ENCODE measurements at places on chromosomes 7 and 10. TPM values are rescaled to one million over a fixed set of nuclear protein-coding genes. Genes with fewer than 3 reads are reported as not detected.
A peak's percentile ranks its signal among the peaks of the same experiment; 100 is the strongest.

DNA sequence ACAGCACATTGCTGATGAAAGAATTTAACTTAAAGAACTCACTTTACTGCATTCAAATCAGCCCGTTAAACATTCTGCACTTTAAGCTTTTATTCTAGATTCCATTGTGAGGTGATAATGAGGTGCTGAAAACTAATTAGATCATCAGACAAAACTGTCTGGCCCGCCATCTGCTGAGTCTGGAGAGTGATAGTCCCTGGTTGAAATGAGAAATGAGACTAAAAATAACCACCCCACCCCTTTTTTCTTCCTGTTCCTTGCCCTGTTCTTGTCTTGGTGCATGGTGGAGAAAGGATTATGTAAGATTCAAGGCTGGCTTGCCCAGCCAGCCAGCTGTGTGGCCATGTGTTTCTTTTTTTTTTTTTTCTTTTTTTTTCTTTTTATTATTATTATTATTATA lies 277.0 kb upstream of the COBL start:
- no peaks in the 10 kb centered on the region for H3K36me3 ChIP-seq
- no peaks in the 10 kb centered on the region for H3K27me3 ChIP-seq
- no peak for DNase-seq
- H3K4me1 ChIP-seq: no peaks in the 10 kb centered on the region

BLNK gene
- 5.5 TPM for total RNA-seq

GRCh38 chr10:73647875-73648651 lies 6.8 kb upstream of the MYOZ1 start:
- H3K4me3 ChIP-seq: peak overlapping the region; percentile 80
- H3K36me3 ChIP-seq: no peaks in the 10 kb centered on the region
- peaks cover 27% of the 10 kb centered on the region for H3K4me1 ChIP-seq

CARD11 gene
- total RNA-seq: 0.24 TPM

MOGAT3 gene
- not detected for total RNA-seq

HYCC1 gene
- total RNA-seq: 8.3 TPM

- H3K27me3 ChIP-seq: no peaks in the 10 kb centered on the region
- H3K27ac ChIP-seq: no peak overlapping the region
- DNase-seq: no peak
Observed at GRCh38 chr7:100061518-100062193, 12.1 kb downstream of the ZSCAN21 start.

DNA sequence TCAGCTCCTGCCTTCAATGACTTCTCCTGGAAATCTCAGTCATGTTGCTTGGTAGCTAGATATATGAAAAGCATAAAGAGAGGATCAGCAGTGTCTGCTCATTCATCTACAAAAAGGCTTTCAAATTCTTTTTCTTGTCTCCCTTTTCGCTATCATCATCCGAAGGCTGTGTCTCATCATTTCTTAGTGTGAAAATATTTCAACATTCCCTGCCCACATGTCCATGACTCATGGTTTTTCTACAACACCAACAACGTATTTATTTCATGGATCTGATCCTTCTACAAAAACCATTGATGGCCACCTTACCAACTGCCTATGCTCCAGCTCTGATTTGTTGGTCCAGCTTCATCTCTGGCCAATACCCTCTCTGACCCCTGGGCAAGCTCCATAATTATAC lies 472.5 kb upstream of the GHITM start:
- H3K4me1 ChIP-seq: no peaks in the 10 kb centered on the region
- no peaks in the 10 kb centered on the region for H3K27me3 ChIP-seq
- H3K36me3 ChIP-seq: no peaks in the 10 kb centered on the region
- no peak for DNase-seq
- H3K4me3 ChIP-seq: no peak overlapping the region

CFAP58 gene
- 0.13 TPM for total RNA-seq

TMEM248 gene
- 80.6 TPM for total RNA-seq

PGAM2 gene
- not detected for total RNA-seq

AFAP1L2 gene
- 15.4 TPM for total RNA-seq

DNA sequence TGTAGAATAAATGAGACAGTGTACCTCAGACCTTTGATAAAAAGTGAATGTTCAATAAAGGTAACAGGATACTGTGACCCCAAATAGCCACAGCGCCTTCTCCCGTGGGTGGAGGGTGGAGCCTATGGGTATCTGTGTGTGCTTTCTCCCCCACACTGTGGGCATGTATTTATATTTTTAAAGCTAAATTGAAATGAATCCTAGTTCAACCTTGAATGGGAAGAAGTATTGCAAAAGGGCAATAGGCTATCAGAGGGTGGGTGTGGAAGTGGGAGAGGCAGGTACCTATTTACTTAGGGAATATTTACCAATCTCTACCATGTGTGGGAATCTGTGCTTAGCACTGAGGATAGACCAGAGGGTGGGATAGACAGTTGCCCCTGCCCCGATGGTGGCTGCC lies 68.9 kb downstream of the PFKFB3 start:
- peaks cover 11% of the 10 kb centered on the region for H3K4me1 ChIP-seq
- H3K27ac ChIP-seq: no peak overlapping the region
- no peaks in the 10 kb centered on the region for H3K36me3 ChIP-seq
- DNase-seq: no peak
- no peaks in the 10 kb centered on the region for H3K27me3 ChIP-seq
- H3K4me3 ChIP-seq: no peak overlapping the region

DNA sequence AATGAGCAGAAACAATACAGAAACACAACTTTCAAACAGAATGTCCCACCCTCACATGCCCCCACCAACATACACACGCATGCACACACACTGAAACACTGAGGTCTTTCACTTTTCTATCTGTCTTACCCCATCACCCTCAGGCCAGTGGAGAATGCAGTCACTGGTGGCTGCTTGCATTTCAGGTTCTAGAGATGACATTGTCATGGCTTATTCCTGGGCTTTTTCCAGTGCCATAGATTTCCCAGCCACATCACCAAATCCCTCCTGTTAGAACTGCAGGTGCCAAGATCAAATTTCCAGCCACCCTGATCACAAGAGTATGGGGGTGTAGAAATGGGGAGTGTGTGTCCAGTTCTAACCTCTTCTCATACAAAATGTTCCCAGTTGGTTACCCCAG lies 68.4 kb downstream of the CACNA2D1 start:
- no peaks in the 10 kb centered on the region for H3K4me1 ChIP-seq
- no peak overlapping the region for H3K27ac ChIP-seq
- H3K4me3 ChIP-seq: no peak overlapping the region
- no peak for DNase-seq
- no peaks in the 10 kb centered on the region for H3K27me3 ChIP-seq
- no peaks in the 10 kb centered on the region for H3K36me3 ChIP-seq

CDC14C gene
- not detected for total RNA-seq

- peaks cover 5% of the 10 kb centered on the region for H3K36me3 ChIP-seq
- no peaks in the 10 kb centered on the region for H3K27me3 ChIP-seq
- no peak for DNase-seq
- H3K4me3 ChIP-seq: no peak overlapping the region
Observed at GRCh38 chr10:72830625-72831024, 62.9 kb upstream of the OIT3 start.

DNA sequence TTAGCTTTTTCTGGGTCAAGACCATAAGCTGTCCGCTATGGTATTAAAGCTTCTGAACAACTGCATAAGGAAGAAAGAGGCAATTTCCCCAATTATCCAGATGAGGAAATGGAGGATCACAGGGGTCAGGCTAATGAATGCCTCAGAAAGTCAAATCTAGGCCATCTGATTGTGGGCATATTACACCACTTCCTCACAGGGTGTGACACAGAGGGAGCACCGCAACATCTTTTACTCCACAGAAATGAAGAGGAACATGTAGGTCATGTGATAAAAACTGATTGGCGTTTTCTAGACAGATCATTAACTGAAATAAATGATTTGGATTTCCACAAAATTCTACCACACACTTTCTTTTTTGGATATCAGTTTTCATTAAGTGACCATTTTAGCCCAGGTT lies 384.4 kb downstream of the PARD3 start:
- no peak overlapping the region for H3K4me3 ChIP-seq
- no peak for DNase-seq
- peaks cover 21% of the 10 kb centered on the region for H3K4me1 ChIP-seq
- H3K36me3 ChIP-seq: no peaks in the 10 kb centered on the region
- H3K27me3 ChIP-seq: no peaks in the 10 kb centered on the region

- H3K27me3 ChIP-seq: no peaks in the 10 kb centered on the region
- H3K4me1 ChIP-seq: peaks cover 19% of the 10 kb centered on the region
- no peak overlapping the region for H3K4me3 ChIP-seq
- no peak for DNase-seq
- no peaks in the 10 kb centered on the region for H3K36me3 ChIP-seq
Observed at GRCh38 chr7:22480523-22481075, 19.4 kb downstream of the STEAP1B start.

HECTD2 gene
- total RNA-seq: 3.4 TPM

PRLHR gene
- not detected for total RNA-seq

MET gene
- 26.9 TPM for total RNA-seq

- no peaks in the 10 kb centered on the region for H3K4me1 ChIP-seq
- H3K27ac ChIP-seq: no peak overlapping the region
- H3K4me3 ChIP-seq: no peak overlapping the region
- H3K36me3 ChIP-seq: no peaks in the 10 kb centered on the region
- no peaks in the 10 kb centered on the region for H3K27me3 ChIP-seq
Observed at GRCh38 chr7:110205899-110206298, 885.0 kb upstream of the LRRN3 start.

DNA sequence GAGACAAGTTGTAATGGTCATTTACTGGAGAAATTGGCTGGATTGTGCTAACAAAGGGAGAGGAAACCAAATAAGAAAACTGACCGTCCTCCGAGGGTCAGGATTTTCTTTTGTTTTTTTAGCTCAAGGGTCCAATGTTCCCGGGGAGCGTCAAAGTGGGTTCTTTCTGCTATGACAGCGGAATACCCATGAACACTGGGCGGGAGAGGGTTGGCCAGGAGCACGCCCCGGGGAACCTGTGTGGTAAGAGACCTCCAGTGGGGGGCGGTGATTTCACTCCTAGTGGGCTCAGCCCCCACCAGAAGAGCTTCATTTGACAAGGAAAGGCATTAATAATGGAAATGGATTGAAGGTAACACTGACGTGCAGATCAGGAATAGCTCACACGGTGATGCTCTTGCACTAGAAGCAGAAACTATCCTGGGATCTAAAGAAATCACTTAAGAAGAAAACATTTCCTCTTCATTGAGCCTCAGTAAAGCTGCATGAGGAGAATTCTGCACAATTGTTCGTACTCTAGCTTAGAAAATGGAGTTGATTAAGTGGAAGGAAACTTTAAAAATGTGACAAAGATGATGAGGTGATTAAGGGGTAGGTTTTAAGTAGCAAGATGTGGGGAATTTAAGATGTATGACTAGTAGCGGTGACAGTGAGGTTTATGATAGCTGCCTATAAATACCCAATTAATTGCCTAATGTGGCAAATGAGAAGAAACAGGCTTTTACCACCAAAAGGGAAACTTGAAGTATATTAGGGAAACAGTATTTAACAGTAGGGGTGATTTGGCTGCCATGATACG lies 627.2 kb downstream of the SUGCT start:
- H3K4me3 ChIP-seq: no peak overlapping the region
- H3K4me1 ChIP-seq: no peaks in the 10 kb centered on the region
- no peaks in the 10 kb centered on the region for H3K27me3 ChIP-seq

DNA sequence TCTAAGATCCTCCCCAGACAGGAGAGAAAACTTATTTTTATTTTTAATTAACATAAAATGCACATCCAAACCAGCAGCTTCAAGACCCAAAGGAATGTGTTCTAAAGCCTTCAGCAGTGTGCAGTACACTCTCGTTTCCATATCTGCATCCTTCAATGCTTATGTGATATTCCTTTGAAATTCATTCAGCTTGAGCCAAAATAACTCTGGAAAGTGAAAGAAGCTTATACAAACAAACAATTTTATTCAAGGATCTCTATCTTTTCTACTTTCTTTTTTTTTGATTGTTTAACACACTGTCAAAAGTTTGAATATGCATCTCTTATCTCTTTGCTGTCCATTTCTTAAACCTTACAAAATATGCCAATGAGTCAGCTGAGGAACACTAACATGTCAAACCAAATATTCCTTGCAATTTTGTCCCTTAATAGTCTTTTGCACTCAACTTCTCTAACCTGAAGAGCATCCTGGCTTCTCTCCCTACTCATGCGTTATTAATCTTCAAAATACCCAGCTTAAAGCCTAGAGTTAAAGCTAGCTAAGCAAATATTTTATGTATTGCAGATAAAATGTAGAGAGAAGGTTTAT lies 124.3 kb downstream of the THSD7A start:
- H3K27me3 ChIP-seq: no peaks in the 10 kb centered on the region
- DNase-seq: no peak
- H3K4me3 ChIP-seq: no peak overlapping the region
- no peaks in the 10 kb centered on the region for H3K36me3 ChIP-seq
- no peaks in the 10 kb centered on the region for H3K4me1 ChIP-seq

Measured in suprapubic skin (tissue), 4 donors.